ENCODE measurements at places on chromosomes 3 and 15. TPM values are rescaled to one million over a fixed set of nuclear protein-coding genes. Genes with fewer than 3 reads are reported as not detected.
A peak's percentile ranks its signal among the peaks of the same experiment; 100 is the strongest.

Gene CCR9
- not detected for total RNA-seq

Gene SSUH2
- total RNA-seq, result 0.49 TPM

Gene GOLGA8G
- total RNA-seq, result not detected

Gene HLTF
- 24.6 TPM for total RNA-seq

Gene ANKRD34C
- total RNA-seq, result 0.42 TPM

Gene SH2D7
- not detected for total RNA-seq

Gene CCDC39
- 0.60 TPM for total RNA-seq

DNA sequence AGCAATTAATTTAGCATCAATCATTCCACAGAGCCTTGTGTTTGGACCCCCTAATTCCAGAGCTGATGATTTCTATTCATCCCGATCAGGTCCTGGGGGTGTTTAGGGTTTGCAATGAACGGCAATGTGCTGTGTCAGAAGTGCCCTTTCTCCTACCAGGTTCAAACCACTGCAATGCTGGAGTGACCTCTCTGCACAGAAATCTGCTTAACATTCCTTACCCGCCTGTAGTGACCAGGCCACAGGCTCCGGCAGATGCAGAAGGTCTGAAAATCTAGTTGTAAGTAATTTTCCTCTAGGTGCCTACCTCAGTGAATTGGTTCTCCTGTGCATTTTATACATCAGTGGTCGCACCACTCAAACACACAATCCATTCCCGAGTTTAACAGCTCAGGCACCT, 725.3 kb upstream of the CFAP20DC start:
- no peak for DNase-seq

- peak; percentile 17 for DNase-seq
Observed at GRCh38 chr3:184750349-184751083, 38.7 kb upstream of the MAGEF1 start.

DNA sequence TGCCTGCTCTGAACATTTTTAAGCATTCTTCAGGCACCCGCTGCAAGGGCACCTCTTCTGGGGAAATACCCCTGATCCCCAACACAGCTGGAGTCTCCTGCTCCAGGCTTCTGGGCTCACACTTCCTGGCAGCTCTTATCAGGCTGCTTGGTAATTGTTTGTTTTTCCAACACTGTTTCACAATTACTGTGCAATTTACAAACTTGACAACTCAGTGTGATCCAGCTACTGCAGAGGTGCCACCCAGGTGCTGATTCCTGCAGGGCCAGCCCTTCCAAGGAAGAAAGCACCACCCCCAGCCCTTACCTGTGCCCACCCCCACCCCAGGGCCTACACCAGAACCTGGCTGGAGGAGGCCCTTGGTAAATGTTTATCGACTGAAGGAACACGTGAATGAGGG, 66.5 kb downstream of the MAGEF1 start:
- DNase-seq, result no peak

GRCh38 chr15:68481321-68481720, 49.4 kb upstream of the ITGA11 start:
- no peak for DNase-seq

DNA sequence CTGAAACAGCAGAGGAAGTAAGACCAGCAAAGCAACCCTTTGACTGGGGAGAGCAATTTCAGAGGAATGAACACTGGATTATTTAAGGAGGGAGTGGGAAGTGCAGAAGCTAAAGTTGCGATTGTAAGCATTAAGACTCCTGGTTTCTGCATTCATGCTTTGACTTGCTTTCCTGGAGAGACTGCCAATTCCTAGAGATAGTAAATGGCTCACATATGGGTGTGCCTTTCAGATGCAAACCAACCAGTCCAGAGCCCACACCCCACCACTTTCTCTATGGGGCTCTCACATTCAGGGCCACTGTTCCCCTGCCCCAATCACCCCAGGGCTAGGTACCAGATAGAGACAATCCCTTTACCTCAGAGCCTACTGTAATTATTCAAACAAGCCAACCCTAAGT, 200.9 kb upstream of the EIF1B start:
- no peak for DNase-seq

- peak; percentile 83 for DNase-seq
Observed at GRCh38 chr3:126083511-126083912, 412 bp downstream of the SLC41A3 start.

DNA sequence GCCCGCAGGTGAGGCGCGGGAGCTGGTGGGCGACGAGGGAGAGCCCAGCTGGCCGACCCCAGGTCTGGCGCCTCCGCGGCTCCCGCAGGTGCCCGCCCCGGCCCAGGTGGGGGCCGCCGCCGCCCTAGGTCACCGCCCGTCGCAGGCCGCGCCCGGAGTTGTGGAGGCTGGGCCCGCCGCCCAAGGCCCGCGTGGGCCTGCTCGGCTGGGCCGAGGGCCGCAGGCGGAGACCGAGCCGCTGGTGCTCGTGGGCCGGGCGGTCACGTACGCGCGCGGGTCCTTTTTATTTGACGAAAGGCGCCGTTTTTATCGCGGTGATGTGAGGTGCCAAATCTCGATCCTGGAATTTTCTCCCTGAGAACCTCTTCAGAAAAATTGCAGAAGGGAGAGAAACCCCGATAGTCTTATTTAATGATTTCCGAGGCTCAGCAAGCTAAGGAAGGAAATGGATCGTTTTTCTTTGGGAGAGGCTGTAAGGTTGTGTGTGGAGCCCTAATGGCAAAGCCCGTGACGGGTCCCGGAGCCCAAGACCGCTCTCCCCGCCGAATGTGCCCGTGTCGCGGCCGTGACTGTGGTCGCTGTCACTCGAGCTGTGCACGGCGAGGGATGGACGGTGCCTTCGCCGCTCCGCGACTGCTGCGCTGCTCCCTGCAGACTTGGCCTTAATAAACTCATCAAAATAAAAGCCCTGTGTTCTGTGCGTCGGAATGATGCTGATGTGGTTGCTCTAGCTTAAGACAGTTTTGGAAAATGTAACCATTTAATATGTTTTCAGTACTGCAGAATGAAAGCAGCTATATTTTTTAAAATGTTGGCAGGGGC, 612 bp downstream of the APPL1 start:
- peak; percentile 85 for DNase-seq

- no peak for DNase-seq
Observed at GRCh38 chr15:42404461-42405235, 45.3 kb downstream of the CAPN3 start.

DNA sequence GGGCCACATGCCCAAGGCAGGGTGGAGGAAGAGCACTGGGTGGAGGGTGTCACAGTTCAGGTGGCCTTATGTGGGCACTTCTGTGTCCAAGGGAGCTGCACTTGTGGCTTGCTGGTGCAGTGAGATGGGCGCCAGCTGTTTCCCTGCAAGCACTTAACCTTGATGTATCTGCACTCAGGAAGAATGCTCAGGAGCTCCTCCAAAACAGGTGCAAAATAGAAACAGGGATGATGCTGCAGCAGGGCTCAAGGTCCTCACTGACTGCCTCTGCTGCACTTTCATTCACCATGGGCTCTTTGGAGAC, 151.3 kb downstream of the CADPS start:
- DNase-seq, result no peak

DNA sequence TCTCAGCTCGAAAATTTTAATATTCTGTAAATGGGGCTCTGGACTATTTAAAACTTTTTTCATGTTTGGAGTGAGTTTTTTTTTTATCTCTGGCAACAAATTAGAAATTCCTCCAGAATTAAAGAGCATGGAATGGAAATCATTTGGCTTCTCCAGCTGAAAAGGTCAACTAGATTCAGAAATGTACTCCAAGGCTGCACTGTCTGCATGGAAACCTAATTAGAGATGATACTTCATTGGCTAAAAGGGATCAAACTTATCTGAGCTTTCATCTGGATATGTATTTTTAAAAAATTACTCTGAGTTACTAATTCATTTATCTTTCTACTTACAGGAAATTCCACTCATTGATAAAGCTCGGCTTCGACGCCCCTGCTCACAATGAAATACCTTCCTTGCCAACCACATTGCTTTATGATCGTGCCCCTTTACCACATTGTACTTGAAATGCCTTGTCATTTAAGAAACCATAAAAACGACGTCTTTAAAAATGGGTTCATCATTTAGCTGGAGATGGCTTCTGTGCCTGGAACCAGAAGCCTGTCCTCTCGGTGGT, 285.5 kb upstream of the ICE2 start:
- DNase-seq, result no peak

GRCh38 chr3:37386627-37387230, 212.3 kb upstream of the LRRFIP2 start:
- DNase-seq, result no peak

DNA sequence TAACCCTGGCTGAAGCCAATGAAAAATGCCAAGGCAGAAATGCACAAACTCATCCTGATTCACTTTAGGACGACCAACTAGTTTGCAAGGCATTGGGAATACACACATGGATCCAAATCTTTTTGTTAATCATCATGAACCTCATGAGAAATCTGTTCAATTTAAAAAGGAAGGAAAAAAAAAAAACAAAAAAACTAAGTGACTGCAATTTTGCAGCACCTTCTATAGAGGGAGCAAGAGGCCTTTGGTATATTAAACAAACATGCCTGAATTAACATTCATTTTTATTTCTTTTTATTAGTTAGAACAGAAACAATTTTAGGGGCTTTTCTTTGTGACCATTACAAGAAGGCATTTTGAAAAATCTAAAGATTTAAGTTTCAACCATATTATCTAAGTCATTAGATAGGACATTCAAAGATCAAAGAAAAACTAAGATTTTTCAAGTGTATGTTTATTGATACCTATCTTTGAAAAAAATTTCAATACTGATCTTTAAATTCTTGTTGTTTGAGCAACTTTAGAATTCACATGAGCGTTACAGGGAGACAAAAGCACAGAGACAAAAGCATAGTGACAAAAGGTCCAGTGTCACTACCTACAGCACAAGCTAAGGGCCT, 182.4 kb downstream of the CBLB start:
- DNase-seq, result no peak

DNA sequence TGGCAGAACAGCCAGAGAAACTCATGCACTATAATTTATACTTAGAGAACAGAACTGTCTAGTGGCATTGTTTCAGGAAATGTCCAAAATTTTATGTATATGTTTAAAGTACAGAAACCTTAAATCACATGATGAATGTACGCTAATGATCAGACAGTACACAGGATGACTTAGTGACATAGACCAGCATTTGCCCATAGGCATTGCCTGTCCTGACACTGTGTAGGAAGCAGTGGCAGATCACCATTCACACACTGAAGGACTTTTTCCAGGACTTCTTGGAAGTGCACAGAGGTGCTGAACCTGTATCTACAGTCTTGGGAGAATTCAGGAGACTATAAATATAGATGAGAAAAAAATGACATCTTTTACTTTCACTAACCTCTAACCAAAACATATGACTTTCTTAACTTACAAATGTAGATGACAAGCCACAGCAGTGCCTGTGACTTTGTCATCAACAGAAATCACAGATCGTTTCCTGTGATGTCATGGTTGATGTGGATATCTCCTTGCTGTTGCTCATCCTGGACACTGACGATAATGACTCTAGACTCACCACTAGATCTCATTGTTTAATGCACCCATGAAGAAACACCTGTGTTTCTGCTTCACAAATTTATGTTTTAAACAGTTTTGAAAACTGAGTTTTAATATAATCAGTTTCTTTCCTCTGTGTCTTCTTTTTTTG, 183.2 kb downstream of the CACNA2D3 start:
- DNase-seq, result no peak

DNA sequence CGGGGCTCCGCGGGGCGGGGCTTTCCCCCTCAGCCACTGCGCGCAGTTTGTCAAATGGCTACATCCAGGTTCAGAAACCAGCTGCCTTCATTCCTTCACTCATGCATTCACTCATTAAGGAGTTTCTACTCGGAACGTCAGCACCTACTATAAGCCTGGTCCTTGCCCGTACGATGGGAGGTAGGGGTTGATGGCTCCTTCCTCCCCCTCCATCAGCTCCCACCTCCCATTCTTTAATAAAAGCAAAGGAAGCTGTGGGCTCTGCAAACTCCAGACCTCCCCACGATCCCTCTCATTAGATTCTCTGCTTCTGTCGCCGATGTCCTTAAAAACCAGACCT, 267 bp upstream of the CFAP92 start:
- no peak for DNase-seq

GRCh38 chr3:68676136-68676535, 256.2 kb downstream of the TAFA4 start:
- no peak for DNase-seq

DNA sequence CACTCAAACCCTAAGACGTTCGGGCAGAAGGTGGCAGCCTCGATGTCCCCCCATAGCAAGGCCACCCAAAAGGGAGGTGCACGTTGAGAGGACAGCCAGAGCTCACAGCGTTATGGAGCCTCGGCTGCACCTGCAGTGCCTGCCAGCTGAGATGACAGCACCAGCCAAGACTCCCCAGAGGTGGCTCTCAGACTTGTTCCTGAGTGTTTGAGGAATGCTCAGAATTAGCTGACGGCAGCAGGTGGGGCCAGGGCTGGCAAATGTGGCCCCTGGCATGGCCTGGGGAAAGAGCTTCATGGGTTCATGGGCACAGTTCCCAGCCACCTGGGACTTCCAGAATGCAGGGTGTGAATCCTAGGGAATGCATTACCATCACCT, 177.8 kb downstream of the KLF13 start:
- no peak for DNase-seq

DNA sequence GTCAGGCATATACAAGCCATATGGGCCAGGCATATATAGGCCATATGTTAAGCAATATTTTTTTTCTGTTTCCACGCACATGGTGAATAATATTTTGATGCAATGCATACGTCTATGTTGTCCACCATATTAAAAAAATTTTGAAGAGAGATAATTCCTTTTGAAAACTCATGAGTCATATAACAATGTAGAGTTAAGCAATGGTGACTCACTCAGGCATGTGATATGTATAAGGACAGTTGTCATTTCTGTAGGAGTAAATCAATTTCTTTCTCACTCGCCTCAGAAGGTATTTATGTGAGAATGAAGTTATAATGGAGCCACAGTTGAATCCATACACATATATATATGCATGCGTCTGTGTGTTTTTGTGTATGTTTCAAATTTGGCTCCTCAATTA, 272.6 kb downstream of the EPHA3 start:
- no peak for DNase-seq

DNA sequence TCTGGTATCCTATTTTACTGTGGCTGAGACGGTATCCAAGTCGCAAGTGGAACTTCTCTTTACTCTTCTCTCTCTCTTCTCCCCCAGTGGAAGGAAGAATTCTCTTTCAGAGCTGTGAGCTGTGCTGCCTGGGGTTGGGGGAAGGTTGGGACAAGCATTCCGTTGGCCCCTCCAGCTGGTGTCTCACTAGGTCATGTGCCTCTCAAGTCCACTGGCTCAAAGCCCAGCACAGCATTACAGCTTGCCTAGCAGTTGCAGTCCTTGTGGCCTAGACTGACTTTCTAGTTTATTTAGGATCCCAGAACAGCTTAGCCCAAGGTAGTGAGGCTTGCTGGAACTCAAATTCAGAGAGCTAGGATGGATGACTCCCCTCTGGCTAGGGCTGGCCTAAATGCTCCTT, 76.1 kb upstream of the SPATA16 start:
- no peak for DNase-seq

Measured in aorta (tissue), 5 donors.